Glomerular endothelial cell (primary cell): ENCODE measurements at places on chromosomes 7 and 10. TPM values are rescaled to one million over a fixed set of nuclear protein-coding genes. Genes with fewer than 3 reads are reported as not detected.

Gene CAV1
- total RNA-seq: 1,027 and 1,154 TPM in 2 replicates

Gene EN2
- total RNA-seq: not detected in 2 replicates

- no peak for DNase-seq
Measured at GRCh38 chr7:4663239-4664018, 18.7 kb upstream of the FOXK1 start.

Gene GRID1
- total RNA-seq: 0.12 and 0.34 TPM in 2 replicates

DNA sequence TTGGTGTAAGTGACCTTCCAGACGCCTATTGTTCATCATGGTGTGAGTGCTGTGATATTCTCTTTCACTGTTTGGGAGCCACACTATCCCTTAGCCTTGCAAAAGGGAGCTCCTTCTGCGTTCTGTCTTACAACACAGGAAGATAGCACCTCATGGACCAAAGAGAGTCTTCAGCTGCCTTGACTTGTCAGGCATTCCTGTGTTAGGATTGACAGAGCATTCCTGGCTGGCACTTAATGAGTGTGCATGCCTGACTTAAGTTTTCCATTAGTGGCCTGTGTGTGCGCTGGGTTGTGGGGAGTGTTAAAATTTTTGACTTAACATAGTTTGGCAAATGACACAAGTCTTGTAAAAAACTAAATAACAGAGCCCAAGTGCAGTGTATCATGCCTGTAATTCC, 21.9 kb upstream of the MSRB2 start:
- no peak for DNase-seq

DNA sequence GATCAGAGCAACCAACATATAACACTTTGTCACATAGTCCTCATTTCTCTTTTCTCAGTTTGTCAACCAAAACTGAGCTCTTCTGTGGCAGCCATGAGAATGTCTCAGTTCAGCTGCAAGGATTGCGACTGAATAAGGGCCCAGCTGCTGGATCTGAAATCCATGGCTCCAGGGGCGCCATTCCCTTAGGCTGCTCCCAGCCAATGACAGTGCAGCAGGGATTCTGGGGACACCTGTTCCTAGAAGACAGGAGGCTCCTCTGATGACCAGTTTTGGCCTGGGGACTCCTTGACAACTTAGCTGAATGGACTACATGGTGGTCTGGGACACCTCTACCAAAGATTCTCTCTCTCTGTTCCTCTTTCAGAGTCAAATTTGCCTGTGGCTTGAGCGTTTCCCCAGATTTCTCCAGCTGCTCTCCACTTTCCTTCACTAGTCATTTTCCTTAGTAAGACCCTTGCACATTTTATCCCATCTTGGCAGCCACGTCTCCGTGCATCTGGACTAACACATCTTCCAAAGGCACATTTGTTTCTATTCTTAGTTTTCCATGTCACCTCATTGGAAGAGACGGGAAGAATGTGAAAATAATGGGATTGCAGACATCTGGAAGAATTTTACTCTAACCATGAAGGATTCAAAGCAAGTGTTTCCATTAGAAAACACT, 28.1 kb upstream of the KIF5B start:
- DNase-seq: no peak

Gene LRRTM3
- not detected in 2 replicates for total RNA-seq
